ENCODE measurements at places on chromosomes 5 and 9.

GRCh38 chr5:123819833-123820232 is 307.9 kb downstream of the CSNK1G3 start:
- H3K27me3 ChIP-seq: no peaks in the 10 kb centered on the region
- H3K4me3 ChIP-seq: no peak overlapping the region
- no peaks in the 10 kb centered on the region for H3K36me3 ChIP-seq
- peak; percentile 93 for DNase-seq

DNA sequence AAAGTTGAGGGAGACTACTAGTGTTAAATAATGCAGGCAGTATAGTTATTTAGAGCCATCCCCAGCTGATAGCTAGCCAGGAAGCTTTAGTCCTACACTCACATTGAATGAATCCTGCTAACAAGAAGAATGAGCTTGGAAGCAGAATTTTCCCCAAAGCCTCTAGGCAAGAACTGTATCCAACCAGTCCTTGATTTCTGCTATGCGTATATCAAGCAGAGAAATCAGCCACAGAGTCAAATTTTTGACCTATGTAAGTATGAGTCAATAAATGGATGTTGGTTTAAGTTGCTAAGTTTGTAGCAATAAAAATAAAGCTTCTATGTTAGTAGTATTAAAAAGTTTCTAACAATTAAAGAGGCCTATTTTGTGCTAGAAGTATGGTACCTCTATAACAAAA is 672.1 kb upstream of the CHD1 start:
- DNase-seq: no peak
- H3K27ac ChIP-seq: no peak overlapping the region
- no peaks in the 10 kb centered on the region for H3K4me1 ChIP-seq
- no peaks in the 10 kb centered on the region for H3K27me3 ChIP-seq
- H3K4me3 ChIP-seq: no peak overlapping the region
- H3K36me3 ChIP-seq: no peaks in the 10 kb centered on the region

DNA sequence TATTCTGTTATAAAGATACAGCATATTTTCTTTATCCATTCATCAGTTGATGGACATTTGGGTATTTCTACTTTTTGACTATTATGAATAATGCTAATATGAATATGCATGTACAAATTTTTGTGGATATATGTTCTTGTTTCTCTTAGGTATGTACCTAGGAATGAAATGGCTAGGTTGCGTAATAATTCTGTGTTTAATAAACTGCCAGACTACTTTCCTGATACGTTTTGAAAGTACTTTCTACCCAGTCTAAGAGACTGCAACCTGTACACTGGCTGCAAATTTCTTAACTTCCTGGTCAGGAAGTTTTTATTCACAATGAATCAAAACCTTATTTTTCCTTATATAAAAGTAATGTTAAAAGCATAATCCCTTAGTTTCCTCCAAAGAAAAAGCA is 93.9 kb upstream of the STARD4 start:
- no peak overlapping the region for H3K4me3 ChIP-seq
- DNase-seq: no peak
- H3K27me3 ChIP-seq: peaks cover under 1% of the 10 kb centered on the region
- H3K4me1 ChIP-seq: peaks cover 2% of the 10 kb centered on the region

DNA sequence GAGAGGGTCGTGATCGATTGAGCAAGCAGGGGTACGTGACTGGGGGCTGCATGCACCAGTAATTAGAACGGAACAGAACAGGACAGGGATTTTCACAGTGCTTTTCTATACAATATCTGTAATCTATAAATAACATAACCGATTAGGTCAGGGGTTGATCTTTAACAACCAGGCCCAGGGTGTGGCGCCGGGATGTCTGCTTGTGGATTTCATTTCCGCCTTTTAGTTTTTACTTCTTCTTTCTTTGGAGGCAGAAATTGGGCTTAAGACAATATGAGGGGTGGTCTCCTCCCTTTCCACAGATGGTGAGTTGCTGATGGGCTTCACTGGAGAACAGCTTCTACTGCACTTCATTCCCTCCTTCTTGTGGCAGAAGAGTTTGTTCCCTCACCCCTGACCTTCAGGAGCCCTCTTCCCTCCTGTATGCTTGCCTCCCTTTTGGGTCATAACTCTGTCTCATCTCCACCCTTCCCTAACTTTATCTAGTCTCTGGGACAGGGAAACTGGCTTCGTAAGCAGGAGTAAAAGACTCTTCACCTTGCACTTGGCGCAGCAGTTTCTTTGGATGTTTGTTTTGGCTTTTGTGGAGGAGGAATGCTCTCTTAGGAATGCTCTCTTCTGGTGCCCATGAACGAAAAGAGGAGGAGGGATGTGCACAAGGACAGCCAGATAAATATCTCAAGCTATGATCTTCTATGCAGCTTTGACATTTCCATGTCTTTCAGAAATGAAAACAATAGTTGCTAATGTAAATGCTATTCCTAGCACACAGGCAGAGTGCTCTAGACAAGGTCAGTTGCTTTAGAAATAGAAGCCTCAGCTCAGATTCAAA is 139.8 kb upstream of the RPS23 start:
- H3K27me3 ChIP-seq: no peaks in the 10 kb centered on the region
- no peak overlapping the region for H3K27ac ChIP-seq
- no peaks in the 10 kb centered on the region for H3K36me3 ChIP-seq
- DNase-seq: no peak
- peaks cover 15% of the 10 kb centered on the region for H3K4me1 ChIP-seq
- H3K4me3 ChIP-seq: no peak overlapping the region

- no peak overlapping the region for H3K27ac ChIP-seq
- no peaks in the 10 kb centered on the region for H3K36me3 ChIP-seq
- no peaks in the 10 kb centered on the region for H3K27me3 ChIP-seq
- H3K4me3 ChIP-seq: no peak overlapping the region
Observed at GRCh38 chr9:74035786-74036185, 461.3 kb upstream of the RORB start.

DNA sequence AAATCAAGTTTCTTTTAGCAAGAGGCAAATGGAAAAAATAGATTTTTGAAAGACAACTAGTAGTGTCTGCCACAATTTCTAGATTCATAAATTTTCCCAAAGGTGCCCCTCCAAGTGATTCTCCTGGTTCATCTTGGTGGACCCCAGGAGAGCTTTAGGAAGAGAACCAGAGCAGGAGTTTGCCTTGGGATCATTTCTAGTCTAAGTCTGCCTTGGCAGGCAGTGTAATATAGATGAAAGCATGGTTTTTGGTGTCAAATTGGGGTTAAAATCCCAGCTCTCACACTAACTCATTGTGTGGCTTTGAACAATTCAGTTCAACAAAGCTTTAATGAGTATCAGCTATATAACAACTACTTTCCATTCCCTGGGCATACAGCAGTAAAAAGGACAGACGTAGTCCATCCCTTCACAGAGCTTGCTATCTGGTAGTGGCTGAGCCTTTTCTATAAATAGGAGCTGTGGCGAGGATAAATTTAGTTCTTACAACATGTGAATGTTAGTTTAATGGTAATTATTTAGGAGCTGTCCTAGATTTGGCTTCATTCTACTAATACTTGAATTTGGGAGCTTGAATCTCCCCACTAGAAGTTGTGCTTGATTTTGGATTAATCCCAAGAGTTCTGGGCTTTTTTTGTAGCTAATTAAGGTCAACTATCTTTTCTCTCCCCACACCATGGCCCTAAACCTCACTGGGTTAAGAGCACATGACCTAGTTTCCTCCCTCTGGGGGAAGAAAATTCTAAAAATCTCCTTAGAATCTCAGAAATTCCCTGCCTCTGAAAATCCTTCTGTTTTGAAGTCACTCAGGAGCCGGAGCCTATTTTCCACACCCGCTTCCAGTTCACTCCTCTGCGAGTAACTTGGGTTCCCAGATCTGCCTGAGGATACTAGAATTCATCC is 197.8 kb downstream of the PCSK1 start:
- H3K4me3 ChIP-seq: no peak overlapping the region
- no peaks in the 10 kb centered on the region for H3K36me3 ChIP-seq
- DNase-seq: peak; percentile 30
- H3K27ac ChIP-seq: peak overlapping the region; percentile 41
- no peaks in the 10 kb centered on the region for H3K27me3 ChIP-seq

- no peaks in the 10 kb centered on the region for H3K36me3 ChIP-seq
- no peaks in the 10 kb centered on the region for H3K27me3 ChIP-seq
- DNase-seq: no peak
- no peak overlapping the region for H3K27ac ChIP-seq
Observed at GRCh38 chr9:71897577-71897976, 13.4 kb downstream of the ABHD17B start.

GRCh38 chr5:17339841-17340240 is 122.4 kb downstream of the BASP1 start:
- no peaks in the 10 kb centered on the region for H3K36me3 ChIP-seq
- H3K27ac ChIP-seq: no peak overlapping the region
- no peak for DNase-seq
- no peak overlapping the region for H3K4me3 ChIP-seq

DNA sequence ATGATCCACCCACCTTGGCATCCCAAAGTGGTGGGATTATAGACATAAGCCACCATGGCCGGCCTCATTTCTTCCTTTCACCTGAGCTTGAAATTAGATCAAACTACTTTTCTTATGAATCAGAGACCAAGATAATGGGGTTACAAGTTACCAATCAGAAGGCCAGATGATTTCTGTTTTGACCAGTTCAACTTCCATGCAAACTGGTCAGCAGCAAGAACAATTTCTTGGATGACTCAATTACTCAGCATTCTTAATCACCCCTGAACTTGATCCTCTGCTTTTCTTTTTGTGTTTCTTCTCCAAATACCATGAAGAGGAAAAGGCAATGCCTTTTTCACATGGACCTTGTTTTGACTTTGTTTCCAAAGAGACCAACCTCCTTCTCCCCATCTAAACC is 10.0 kb upstream of the PLIN2 start:
- H3K27me3 ChIP-seq: no peaks in the 10 kb centered on the region
- H3K27ac ChIP-seq: no peak overlapping the region
- H3K4me1 ChIP-seq: peaks cover 6% of the 10 kb centered on the region
- no peaks in the 10 kb centered on the region for H3K36me3 ChIP-seq

GRCh38 chr9:137761032-137761431 is 116.5 kb upstream of the CACNA1B start:
- no peak for DNase-seq

DNA sequence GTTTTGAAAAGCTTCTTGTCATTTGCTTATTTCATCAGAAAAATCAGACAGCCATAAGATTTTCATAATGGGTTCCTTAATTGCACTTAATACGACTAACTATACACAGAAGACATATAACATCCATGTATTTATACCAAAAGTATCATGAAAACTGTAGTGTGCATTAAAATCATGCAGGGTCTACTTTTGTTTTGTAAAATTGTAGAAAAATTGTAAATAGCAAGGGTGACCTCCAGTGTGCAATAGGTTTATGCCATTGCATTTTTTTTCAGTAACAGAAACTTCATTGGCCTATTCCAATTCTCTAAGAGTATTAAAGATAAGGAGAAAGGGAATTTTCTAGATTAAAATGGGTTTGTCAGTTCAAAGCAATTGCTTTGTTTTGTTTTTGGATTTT is 307.6 kb downstream of the KIAA0825 start:
- no peaks in the 10 kb centered on the region for H3K36me3 ChIP-seq
- H3K27ac ChIP-seq: no peak overlapping the region
- H3K4me1 ChIP-seq: peaks cover 2% of the 10 kb centered on the region
- DNase-seq: no peak
- no peaks in the 10 kb centered on the region for H3K27me3 ChIP-seq

- no peak overlapping the region for H3K27ac ChIP-seq
- DNase-seq: no peak
- no peaks in the 10 kb centered on the region for H3K27me3 ChIP-seq
- no peak overlapping the region for H3K4me3 ChIP-seq
- H3K4me1 ChIP-seq: peaks cover 16% of the 10 kb centered on the region
- H3K36me3 ChIP-seq: peaks cover 26% of the 10 kb centered on the region
Observed at GRCh38 chr9:120390637-120391190, 189.3 kb downstream of the CDK5RAP2 start.

DNA sequence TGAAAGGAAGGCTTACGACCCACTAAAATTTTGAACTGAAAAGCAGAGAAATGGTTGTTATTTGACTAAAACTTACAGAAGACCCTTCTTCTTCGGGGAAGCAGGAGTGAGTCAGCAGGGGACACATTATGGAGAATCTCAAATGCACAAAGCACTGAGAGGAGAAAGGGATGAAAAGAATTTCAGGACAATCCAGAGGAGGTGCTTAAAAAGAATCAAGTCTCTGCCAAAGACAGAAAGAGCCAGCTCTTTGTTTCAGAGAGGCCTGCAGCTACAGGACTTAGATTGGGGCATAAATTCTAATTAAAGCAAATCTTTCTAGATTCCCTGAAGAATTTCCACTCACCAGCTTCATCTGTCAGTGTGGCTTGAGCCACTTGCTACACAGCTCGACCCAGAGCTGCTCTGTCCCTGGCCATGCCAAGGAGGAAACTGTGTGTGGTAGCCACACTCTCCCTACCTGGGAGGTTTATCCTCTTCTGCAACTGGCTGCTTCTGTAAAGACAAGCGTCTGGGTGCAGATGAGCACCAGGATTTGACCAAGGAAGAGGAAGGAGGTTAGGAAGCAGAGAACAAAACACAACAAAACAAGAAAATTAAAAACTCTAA is 89.9 kb downstream of the SEMA5A start:
- H3K36me3 ChIP-seq: no peaks in the 10 kb centered on the region
- peaks cover 2% of the 10 kb centered on the region for H3K27me3 ChIP-seq
- peak overlapping the region; percentile 5 for H3K27ac ChIP-seq
- H3K4me3 ChIP-seq: no peak overlapping the region
- DNase-seq: no peak

DNA sequence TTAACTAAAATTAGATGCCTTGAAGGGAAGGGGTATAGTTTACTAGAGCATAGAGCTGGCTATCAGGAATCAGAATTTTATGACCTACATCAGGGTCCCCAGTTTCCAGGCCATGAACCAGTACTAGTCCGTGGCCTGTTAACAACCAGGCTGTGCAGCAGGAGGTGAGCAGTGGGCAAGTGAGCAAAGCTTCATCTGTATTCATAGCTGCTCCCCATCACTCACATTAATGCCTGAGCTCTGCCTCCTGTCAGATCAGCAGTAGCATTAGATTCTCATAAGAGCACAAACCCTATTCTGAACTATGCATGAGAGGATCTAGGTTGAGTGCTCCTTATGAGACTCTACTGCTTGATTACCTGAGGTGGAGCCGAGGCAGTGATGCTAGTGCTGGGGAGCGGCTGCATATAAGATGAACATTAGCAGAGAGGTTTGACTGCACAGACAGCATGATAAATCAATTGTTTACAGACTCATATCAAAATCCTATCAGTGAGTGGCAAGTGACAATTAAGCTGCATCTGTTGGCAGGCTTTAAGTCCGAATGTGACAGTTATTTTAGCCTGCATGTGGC is 44.6 kb downstream of the TAF11L14 start:
- H3K27ac ChIP-seq: no peak overlapping the region
- no peaks in the 10 kb centered on the region for H3K36me3 ChIP-seq
- no peak overlapping the region for H3K4me3 ChIP-seq
- H3K4me1 ChIP-seq: no peaks in the 10 kb centered on the region
- H3K27me3 ChIP-seq: no peaks in the 10 kb centered on the region
- DNase-seq: no peak

DNA sequence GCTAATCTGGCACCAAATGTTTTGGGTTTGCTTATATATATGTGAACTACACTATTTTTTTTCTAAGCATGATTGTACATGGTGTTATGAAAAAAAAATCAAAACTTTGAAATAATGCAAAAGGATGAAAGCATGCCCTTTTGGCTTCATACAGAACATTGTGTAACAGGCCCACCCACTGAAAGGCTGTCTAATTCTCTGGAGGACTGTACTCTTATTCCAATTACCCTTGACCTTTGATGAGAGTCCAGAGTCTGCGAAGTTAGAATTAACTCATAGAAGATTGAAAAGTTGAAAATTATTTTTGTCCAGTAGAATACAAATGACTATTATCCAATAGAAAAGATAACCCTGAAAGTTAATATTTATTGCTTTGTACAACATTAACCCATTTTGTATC is 117.4 kb downstream of the ADAMTS12 start:
- no peak overlapping the region for H3K4me3 ChIP-seq
- H3K36me3 ChIP-seq: no peaks in the 10 kb centered on the region
- H3K27me3 ChIP-seq: no peaks in the 10 kb centered on the region
- DNase-seq: no peak
